ENCODE measurements at places on chromosomes 1 and 21. TPM values are rescaled to one million over a fixed set of nuclear protein-coding genes. Genes with fewer than 3 reads are reported as not detected.

DNA sequence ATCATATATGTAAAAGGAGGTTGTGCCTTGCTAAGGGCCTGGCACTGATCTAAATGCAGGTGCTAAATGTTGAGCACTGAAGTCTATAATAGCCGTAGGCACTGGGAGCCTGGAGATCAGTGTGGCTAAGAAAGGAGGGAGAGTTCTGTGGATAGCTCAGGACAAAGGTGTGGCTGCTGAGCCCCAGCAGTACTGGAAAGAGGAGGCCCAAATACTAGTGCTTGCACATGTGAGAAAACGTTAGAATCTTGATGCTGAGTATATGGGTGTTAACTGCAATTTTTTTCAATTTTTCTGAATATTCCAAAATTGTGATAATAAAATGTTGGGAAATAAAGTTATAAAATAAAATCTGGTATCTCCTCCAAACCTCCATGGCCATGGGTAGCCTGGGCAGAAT is 62.5 kb upstream of the PTGFRN start:
- no peak for DNase-seq

DNA sequence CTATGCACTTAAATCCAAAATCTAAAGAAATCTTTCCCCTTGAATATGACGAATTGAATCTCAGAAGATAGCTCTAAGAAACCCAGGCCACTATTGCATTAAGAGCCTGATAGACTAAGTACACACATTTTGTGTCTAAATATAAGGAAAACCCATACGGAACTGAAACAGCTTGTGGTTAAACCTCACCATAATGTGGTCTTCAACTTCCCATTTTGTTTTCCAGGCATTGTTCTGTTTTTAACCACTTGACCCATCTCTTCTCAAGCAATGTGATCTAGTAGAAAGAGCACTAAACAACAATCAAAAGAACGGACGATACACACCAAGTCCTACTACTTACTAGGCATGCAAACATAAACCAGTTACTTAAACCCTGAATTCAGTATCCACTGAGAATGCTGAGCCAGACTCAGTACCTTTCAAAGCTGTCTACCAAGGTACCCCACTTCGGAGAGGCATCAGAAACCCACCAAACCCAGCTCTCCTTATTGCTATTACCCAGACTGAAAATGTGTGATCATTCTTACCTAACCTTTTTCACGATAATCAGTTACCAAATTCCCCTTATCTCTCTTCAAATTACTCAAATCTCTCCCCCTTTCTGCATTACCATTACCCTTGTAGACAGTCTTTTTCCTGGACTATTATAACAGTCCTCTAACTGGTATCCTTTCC is 12.8 kb downstream of the OTUD7B start:
- peak; percentile 37 for DNase-seq

- peak; percentile 63 for DNase-seq
These were observed 232.1 kb downstream of the LMO4 start for GRCh38 chr1:87560601-87561360.

- no peak for DNase-seq
These were observed 119.2 kb upstream of the BARHL2 start for GRCh38 chr1:90836345-90836679.

CACNA1S gene
- 0.96 TPM for total RNA-seq

GRCh38 chr1:2312160-2312514 is 79.2 kb downstream of the MORN1 start:
- no peak for DNase-seq

DNA sequence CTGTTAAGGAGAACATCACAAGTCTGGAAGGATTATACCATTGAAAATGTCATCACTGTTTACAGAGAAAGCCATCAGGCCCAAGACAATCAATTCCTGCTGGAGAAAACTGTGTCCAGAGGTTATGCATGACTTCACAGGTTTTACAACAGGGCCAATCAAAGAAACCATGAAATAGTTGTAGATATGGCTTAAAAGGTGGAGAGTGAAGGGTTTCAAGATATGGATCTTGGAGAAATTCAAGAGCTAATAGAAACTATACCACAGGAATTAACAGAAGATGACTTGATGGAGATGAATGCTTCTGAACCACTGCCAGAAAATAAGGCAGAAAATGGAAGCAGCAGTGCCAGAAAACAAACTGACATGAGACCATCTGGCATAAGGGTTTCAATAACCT is 30.2 kb downstream of the USP1 start:
- DNase-seq, result no peak

DNA sequence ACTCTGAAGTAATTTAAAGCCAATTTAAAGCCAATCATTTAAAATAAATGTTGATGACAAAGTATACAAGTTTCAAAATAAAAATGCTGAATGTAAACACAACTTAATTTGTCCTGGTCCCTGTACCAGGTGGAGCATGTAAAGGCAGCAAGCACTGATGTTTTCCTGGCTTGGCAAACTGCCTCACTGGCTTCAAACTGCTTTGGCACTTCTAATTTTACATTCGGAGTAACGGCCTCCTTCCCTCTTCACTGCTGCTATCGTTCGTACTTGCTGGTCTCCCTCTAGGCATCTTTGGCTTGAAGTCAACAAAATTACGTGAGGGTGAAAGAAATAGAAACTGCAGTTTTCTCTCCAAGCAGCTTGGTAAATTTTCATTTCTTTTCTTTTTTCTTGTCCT is 287.9 kb downstream of the LTN1 start:
- DNase-seq, result peak; percentile 40

DNA sequence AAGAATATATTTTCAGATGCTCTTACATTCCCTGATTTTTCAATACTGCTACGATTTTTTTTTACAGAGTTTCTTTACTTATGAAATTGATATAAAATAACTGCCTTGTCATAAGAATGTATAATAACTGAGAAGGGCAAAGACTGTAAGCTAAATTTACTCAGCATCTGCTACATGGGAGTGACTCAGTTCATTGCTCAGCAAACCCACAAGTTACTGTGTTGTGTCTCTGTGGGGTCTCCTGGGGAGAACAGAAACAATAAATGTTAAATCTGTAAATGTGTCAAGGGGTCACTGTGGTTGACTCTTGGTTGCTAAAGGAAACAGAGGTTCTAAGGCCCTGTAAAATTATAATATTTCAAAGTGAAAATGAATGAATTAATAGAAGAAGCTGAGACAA is 210.3 kb upstream of the CACYBP start:
- no peak for DNase-seq

- no peak for DNase-seq
These were observed 290.3 kb upstream of the B3GALT2 start for GRCh38 chr1:193476748-193477147.

- no peak for DNase-seq
These were observed 29.4 kb upstream of the PEX10 start for GRCh38 chr1:2441746-2442145.

DNA sequence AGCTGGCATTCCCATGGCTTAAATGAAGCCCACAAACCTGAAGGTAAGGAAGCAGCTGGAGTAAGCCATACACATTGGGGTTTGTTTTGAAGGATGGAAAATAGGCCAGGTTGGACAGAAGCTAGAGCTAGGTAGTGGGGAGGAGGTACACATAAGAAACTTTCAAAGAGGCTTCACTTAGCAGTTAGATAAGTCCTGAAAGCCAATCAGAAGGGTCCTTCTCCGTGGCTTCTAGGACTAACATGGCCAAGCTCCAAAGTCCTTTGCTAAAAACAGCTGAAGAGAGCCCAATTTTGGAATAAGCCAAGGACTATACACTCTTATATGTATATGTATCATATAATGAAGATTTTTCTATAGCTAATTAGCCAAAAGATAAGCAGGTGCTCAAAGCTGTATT is 1.8 kb downstream of the EYA3 start:
- DNase-seq, result no peak

DNA sequence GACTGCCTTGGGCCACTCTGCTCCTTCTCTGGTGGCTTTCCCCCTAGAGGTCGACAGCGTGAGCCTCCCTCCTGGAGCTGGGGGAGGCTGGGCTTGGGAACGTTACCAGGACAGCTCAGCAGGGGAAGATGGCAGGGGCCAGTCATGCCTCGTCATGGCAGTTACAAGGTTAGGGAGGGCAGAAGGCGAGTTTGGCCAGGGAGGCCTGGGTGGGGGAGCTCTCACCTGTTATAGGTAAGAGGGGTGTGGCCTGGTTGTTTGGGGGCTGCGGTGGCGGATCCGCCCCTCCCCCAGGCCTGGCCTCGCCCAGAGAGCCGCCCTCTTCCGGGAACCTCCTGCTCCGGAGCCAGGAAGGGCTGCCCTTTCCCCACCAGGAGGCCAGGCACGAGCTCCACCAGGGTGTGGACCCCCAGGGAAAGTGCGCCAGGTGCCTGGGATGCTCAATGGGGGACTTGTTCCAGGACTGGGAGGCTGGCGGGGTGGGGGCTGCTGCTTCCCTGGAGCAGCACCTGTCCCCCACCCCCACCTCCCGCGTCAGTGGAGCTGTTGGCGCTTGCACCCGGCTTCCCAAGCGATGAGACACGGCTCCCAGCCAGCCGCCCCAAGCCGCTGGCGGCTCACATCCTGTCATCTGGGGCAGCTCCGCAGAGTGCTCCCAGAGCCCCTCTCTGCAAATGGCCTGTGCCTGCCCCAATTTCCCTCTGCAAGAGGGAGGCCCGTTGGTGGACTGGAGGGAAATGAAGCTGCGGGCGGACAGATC is 23.6 kb upstream of the PKP1 start:
- no peak for DNase-seq

AQP10 gene
- total RNA-seq, result not detected

DNA sequence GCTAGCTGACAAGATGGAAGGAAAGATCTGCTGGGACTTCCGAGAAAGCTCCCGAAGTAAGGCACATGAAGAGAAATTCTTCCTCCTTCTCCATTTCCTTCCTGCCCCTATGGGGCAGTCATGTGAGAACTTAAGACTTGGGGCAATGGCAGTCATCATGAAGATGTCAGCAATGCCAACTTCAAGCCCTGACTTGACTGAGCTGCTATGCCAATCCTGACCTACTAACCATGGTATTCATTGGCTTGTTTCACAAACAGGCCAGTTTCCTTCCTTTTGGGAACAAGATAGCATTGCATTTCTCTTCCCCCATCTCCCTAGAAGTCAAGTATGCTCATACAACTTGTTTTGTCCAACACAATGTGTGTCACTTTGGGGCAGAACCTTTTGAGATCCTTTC is 25.5 kb downstream of the GRIK1 start:
- DNase-seq, result no peak

DNA sequence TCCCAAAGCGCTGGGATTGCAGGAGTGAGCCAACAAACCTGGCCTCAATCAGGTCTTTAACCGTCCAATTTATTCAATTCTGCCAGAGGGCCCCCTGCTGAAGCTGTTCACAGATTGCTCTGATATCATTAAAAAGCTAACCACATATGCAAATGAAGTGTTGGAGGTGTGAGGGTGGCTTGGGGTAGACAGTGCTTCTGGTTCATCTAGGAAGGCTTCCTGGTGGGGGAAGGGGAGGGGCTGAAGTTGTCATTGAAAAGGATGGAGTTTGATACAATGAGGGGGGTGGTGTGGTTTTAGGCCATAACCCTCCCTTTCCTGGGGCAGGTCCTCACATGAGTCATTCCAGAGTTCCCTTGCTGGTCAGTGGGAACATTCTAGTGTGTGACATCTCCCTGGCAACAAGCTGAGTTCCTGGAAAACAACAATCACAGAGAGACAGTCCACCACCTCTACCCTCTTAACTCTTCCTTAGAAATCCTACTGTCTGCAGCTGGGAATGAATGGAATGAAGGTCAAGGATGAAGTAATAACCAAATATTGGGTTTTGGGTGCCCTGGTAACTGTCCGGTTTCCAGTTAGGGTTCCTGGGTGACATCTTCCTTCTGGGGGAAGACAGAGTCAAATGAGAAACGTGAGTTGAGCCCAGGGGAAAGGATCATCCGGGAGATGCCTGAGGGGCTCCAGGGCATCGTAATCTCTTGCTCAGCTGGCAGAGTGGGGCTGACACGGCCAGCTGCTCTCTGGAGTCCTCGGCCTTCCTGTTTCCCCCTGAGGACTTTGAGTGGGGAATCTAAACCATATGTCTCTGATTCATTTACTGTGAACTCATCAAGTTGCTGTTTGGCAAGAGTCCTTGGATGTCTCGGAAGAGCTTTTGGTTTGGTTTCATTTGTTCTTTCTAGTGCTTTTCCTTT is 32.2 kb downstream of the BATF3 start:
- peak; percentile 91 for DNase-seq

RORC gene
- total RNA-seq, result 7.0 TPM

GRCh38 chr1:197521118-197521739 is 253.2 kb downstream of the CRB1 start:
- peak; percentile 10 for DNase-seq

DNA sequence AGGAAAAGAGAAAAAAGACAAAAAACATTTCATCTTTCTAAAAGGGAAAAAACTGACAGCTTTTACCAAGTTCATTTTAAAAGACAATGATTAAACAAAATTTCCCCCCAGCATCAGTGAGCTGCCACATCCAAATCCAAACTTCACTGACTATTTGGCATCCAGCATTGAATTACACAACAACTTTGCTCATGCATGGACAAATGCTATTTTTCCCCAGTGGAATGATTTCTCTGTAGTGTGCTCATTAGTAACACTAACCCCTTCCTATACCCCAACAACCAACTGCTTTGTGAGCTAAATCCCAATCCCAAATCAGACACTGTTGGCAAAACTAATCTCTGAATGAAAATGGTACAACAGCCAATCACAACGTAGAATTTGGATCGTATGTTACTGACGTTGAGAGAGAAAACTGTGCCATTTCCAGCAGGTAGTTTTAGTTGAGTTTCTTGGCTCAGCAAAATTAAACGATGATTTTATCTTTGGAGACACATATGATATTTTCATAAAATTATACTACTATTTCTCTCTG is 37.9 kb downstream of the PIK3R3 start:
- no peak for DNase-seq

GRCh38 chr1:19113697-19114092 is 96.4 kb downstream of the UBR4 start:
- DNase-seq, result peak; percentile 14

LGR6 gene
- total RNA-seq, result 0.24 TPM

DNA sequence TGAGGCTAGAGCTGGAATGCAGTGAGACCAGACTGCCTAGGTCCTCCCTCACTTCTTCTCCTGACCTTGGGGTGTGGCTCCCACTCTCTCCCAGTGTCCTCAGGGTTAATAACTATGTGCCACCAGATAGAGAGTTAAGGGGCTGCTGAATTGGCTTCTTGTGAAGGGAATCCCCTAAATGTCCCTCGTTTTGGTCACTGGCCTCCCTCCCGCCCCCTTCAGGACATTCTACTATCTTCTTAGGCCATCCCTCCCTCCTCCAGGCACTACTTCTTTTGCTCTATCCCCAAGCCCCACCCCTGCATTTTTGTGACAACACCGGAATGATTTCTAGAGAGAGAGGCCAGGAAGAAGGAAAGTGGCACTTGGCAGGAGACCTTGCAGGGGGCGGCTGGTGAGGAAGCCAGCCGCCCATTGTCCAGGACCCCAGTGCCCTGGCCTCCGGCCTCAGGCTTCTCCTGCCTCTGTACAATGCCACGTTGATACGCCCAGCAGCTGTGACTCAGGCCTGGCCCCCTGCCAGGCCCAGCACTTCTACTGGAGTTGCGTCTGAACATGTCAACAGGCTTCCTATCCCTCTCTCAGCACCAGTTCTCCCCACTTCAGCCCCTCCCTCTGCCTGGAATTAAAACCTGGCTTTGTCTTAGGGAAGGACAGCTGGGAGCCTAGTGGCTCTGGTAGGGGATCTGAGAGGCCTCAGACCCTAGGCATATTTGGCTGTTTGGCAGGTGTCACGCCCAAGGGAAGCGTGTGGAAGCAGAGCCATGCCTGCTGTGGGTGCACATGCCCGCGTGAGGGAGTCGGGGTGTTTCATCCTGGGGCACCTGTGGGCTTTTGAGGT is 9.1 kb downstream of the LMNA start:
- DNase-seq, result peak; percentile 99

- DNase-seq, result no peak
These were observed 14.0 kb upstream of the NCF2 start for GRCh38 chr1:183604038-183604808.
